MG63 (cell line): ENCODE measurements at places on chromosomes 12 and 14. TPM values are rescaled to one million over a fixed set of nuclear protein-coding genes. Genes with fewer than 3 reads are reported as not detected.

Gene CRIP2
- 129 and 270 TPM in 2 replicates for total RNA-seq

Gene NR1H4
- not detected in 2 replicates for total RNA-seq

Gene TAS2R8
- total RNA-seq: not detected in 2 replicates

Gene TSPAN8
- not detected in 2 replicates for total RNA-seq

Gene HSPB8
- 18.2 and 22.3 TPM in 2 replicates for total RNA-seq

Gene DBX2
- not detected in 2 replicates for total RNA-seq

Gene ZDHHC17
- 13.0 and 28.6 TPM in 2 replicates for total RNA-seq

Gene DLGAP5
- total RNA-seq: 27.6 and 41.4 TPM in 2 replicates

Gene ASCL4
- not detected in 2 replicates for total RNA-seq

Gene CLEC7A
- not detected in 2 replicates for total RNA-seq

Gene CABP1
- not detected in 2 replicates for total RNA-seq

Gene RPGRIP1
- total RNA-seq: not detected in 2 replicates

Gene SMCO2
- total RNA-seq: not detected in 2 replicates

Gene PCNX4
- 17.3 and 35.3 TPM in 2 replicates for total RNA-seq

Gene RNFT2
- 1.1 and 1.2 TPM in 2 replicates for total RNA-seq

Gene CLEC4E
- not detected in 2 replicates for total RNA-seq

Gene KRT6C
- total RNA-seq: not detected in 2 replicates

Gene PLEK2
- total RNA-seq: 2.2 TPM in 1 of 2 replicates, not detected in the other

Gene CPSF2
- 39.2 and 67.6 TPM in 2 replicates for total RNA-seq

Gene B3GNT4
- total RNA-seq: not detected in 2 replicates

Gene TGFB3
- 0.56 and 7.4 TPM in 2 replicates for total RNA-seq

Gene SDR9C7
- total RNA-seq: not detected in 2 replicates

Gene ADGRD1
- 0.89 and 5.3 TPM in 2 replicates for total RNA-seq

Gene JDP2
- total RNA-seq: 76.1 and 78.4 TPM in 2 replicates

Gene P2RX2
- total RNA-seq: not detected in 2 replicates

Gene IL22
- total RNA-seq: not detected in 2 replicates

Gene IFT43
- total RNA-seq: 12.2 and 54.9 TPM in 2 replicates

Gene RDH16
- total RNA-seq: not detected in 2 replicates

Gene SMIM41
- total RNA-seq: not detected in 2 replicates

Gene TMEM179
- 1.1 TPM in 1 of 2 replicates, not detected in the other for total RNA-seq

Gene CLMN
- 0.35 and 1.2 TPM in 2 replicates for total RNA-seq

Gene FAM181A
- not detected in 2 replicates for total RNA-seq

Gene SDS
- not detected in 2 replicates for total RNA-seq

Gene PPM1H
- 3.6 and 4.0 TPM in 2 replicates for total RNA-seq

Gene LTB4R
- 1.4 and 1.5 TPM in 2 replicates for total RNA-seq

Gene WNT1
- not detected in 2 replicates for total RNA-seq

Gene KCNA5
- not detected in 2 replicates for total RNA-seq

Gene SIRT4
- total RNA-seq: 0.33 TPM in 1 of 2 replicates, not detected in the other

Gene RNASE7
- not detected in 2 replicates for total RNA-seq

Gene CHMP4A
- total RNA-seq: 20.0 and 75.5 TPM in 2 replicates

Gene TAS2R42
- total RNA-seq: not detected in 2 replicates

Gene ASCL1
- total RNA-seq: not detected in 2 replicates
